ENCODE measurements at places on chromosomes 6 and 20.
A peak's percentile ranks its signal among the peaks of the same experiment; 100 is the strongest.

GRCh38 chr6:107506145-107506544 lies 16.2 kb downstream of the SOBP start:
- DNase-seq = no peak

DNA sequence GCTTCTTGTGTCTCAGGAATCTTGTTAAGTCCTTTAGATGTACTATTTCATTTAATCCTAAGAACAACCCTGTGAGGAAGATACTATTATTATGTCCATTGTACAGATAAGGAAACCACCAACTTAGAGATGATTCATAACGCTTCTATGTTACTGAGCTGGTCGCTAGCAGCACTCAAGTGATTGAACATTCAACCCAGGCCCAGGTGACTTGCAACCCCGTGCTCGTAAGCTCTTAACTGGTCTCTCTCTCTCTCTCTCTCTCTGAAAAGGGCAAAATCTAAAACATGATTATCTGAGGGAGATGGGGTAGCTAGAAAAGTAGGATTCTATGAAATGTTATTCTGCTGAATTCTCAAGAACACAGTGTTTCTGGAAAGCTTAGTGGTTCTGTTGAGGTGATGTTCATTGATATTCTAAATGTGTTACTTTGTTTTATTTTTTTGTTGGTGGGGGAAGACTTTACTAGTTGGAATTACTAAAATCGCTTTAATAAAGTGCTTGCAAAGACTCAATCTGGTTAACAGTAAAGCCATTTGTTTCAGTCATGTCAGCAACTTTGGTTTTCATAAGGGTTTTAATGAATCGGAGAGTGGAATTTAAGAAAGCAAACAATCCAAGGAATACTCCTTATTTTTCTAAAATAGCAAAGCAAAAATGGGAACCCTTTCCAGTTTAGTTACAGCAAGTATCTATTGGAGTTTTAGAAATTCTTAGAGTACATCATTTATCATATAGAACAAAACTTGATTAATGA lies 265.0 kb upstream of the TAB2 start:
- no peak for DNase-seq

- DNase-seq = no peak
Observed at GRCh38 chr6:14397518-14397901, 279.9 kb downstream of the CD83 start.

DNA sequence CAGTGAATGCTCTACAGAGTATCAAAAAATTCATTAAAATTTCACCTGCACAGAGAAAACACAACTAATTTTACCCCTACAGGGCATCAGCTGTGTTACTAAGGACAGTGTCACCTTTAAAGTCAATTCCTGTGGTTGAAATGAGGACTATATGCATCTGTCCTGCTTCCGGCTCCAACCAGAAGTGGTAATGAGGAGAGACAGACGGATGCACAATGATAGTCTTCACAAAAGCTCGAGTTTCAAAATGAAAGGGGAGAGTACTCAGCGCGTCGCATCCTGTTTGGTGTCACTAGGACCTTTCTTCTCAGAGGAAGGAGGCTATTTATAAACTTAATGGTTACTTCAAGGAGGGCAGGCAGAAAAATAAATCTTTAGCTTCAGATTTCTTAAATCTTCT lies 86.5 kb downstream of the LYRM4 start:
- DNase-seq = no peak

GRCh38 chr6:147287869-147288271 lies 83.7 kb downstream of the STXBP5 start:
- no peak for DNase-seq

- no peak for DNase-seq
Observed at GRCh38 chr6:31086788-31087440, 25.5 kb downstream of the C6orf15 start.

- DNase-seq = no peak
Observed at GRCh38 chr6:85756982-85757381, 114.3 kb upstream of the SYNCRIP start.

DNA sequence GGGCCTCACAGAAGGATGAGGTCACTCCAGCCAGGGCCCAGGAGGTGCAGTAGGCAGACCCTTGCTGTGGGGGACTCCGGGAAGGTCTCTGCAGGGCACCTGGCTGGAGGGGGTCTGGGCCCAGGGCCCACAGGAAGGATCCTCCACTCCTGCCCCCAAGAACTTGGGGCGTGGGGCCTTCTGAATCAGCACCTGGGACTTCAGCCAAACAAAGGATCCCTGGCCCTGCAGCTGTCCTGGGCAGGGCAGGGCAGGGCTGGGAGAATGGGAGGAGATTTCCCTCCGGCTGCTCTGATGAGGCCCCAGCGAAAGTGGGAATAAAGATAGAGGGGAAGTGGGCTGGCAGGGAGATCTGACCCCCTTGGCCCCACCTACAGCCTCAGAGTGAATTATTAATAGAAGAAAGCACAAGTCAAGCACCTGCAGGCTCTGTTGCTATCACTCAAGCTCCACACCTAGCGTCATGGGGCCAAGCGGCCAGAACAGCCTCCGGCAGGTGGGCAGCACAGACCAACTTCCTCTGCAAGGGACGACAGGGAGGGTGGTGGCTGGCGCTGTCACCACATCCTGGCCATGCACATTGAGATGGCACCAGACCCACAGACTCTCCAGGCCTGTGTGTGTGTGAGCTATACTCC lies 61.6 kb upstream of the MRPS10 start:
- no peak for DNase-seq

DNA sequence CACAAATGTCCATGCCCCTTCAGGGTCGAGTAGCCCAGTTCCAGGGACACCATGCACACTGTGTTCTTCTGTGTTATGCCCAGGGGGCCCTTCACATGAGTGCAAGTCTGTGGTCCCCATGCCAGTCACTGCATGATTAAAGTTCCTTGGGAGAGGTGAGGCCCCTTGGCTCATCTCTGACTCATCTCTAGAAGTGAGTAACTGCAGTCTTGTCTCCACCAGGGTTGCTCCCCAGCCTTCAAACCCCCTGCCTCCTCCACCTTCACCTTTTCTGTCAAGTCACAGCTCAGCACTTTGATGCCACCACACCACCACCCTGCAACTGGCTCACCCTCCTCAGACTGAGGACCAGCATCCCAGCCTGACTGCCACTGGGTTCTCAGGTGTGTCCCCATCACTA lies 161.7 kb downstream of the UNC5CL start:
- DNase-seq = no peak

DNA sequence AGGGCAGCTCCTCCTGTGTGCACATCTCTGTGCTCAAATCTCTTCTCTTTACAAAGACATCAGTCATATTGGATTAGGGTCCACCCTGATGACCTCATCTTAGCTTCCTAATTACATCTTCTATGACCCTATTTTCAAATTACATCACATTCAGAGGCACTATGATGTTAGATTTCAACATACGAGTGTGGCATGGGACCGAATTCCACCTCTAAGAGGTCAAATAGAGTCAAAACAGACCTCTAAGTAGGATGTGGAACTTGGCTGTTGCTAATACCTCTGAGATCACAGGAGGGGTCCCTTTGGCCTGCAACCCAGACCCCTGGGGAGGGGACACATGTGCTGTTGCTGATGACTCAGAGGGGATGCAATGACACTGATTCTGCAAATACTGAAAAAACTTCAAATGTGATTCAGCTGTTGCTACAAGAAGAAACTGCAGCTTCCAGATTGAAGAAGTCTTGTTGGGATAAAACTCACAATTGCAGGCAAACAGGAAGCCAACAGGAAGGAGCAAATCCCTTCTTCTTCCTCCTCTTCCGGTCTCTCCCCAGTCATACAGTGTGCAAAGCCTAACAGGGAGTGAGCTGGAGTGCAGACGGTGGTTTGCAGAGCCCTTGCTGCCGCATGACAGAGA lies 216.2 kb downstream of the MYLK4 start:
- DNase-seq = no peak

GRCh38 chr6:32819729-32820128 lies 2.9 kb upstream of the HLA-DOB start:
- DNase-seq = no peak

DNA sequence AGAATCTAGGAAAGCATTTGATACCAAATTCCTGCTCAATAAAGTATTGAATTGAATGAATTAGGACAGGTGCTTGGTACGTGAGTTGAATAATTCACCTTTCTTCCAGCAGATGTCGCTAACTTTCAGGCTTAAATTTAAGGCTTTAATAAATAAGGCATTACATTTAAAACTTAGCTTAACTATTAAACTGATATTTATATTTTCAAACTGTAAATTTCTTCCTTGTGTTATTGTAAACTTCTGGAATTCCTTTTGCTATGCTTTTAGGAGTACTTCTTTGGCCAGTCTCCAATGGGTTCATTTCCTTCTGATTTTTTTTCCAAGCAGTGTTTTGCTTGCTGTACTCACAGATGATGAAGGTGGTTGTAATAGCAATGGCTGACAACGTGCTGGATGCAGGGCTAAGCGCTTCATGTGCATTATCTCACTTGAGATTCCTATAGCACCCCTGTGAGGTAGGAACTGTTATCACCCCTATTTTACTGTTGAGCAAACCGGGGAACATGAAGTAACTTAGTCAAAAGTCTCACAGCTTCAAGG lies 71.3 kb upstream of the SLC2A12 start:
- DNase-seq = peak; percentile 27

DNA sequence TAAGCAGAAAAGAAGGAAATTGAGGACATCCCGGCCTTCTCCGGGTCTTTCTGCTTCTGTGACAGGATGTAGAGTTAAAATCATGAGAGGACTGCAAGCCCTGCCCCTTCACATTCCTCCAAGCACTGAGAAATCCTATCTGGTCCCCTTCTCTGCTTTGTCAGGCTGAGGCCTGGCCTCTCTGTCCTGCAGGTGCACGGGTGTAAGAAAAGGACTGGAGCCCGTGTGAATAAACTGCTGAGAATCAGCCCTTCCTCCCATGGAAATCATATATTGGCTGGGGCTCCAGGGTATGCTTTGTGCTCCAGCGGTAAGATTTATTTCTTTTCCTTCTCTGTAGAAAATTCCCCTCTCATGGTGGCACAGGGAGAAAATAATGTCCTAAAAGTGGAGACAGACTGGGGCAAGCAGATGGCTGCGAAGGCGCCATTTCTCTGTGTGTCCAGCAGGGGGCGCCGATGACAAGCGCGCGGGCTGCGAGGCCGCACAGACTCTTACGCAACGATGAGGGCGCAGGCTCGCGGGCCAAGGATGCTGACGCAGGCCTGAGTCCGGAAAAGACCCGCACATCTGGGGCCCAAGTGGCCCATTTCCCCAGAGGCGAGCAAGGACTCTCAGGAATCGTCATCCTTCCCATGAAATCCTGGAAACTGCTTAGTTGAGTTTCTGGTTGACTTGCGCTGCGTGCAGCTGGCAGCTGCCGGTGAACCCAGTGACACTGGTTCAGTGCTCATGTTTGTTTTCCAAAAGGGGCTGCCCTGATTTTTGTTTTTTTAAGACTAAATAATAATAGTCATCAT lies 258.6 kb downstream of the ADGB start:
- peak; percentile 82 for DNase-seq

GRCh38 chr6:134725590-134725989 lies 224.3 kb downstream of the ALDH8A1 start:
- DNase-seq = no peak

GRCh38 chr6:88761237-88762031 lies 202.0 kb downstream of the RNGTT start:
- no peak for DNase-seq

DNA sequence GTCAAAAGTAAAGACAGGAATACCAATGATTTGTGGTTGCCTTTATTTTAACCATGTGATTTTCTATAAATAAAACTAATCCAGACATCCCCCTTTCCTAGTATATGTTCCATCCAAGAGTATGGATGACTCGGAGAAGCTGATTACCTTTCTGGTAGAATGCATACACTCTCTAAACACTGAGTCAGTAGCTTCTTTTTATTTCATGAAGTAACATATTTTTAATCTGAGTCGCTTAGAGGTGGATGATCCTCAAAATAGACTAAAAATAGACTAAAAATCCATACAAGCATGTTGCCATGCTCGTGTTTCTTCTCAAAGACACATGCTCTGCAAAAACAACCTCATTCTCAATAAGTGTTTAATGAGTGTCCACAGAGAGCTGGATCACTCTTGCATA lies 263.7 kb downstream of the COL12A1 start:
- no peak for DNase-seq

DNA sequence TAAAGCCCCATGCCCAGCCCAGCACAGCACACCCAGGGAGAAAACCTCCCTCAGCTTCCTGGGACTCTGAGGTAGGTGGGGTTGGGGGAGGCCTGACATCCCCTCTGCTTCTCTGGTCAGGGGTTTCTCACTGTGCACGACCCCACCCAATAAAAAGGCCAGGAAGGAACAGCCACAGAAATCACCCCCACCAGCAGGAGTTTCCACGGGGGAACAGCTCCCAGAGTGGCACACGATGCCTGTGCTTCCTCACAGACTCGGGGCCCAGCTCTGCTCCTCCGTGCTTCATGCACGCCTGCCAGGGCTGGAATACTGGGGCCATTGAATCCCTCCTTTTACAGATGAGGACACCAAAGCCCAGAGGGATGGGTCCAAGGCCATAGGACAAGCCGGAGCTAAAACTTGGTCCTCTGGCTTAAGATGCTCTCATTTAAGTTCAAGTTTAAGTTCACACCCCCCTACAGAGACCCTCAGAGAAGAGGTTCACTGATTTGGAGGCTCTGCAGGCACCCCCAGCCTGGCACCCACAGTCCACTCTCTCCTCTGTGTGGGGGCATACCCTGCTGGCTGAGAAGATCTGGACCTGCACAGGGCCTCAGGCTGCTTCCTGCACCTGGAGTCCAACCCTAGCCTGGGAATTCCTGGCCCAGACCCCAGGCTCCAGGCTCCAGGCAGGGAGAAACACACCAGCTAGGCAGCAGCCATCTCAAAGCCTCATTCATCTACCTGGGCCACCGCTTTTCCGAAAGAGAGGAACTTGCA lies 14.3 kb downstream of the ACSS1 start:
- DNase-seq = no peak

- no peak for DNase-seq
Observed at GRCh38 chr6:134830940-134831339, 119.0 kb downstream of the ALDH8A1 start.

DNA sequence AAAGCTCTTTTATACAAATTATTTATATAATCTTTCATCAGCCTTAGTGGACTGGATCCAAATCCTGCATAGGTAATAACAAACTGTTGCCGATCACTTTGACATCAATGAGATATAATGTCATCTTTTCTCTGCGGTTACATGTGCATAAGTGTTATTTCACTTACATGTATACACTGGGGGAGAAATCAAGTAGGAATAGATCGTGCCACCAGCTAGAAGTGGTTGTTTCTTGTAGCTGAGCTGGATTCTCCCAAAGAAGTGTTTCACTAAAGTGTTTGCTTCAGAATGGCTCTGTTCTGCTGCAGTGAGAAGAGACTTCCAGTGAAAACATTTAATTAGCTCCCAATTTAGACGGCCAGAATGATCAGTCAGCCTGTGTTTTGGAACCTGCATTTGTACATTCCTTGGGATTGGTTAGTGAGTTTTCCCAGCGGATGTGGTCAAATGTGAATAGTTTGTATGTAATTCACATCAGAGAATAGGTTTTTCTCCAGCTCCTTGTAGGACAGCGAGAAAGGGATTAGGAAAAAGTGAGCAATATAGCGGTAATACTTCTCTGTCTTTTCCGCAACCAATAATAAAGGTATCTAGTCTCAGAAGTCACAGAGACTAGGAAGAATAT lies 163.1 kb upstream of the CCN2 start:
- no peak for DNase-seq

DNA sequence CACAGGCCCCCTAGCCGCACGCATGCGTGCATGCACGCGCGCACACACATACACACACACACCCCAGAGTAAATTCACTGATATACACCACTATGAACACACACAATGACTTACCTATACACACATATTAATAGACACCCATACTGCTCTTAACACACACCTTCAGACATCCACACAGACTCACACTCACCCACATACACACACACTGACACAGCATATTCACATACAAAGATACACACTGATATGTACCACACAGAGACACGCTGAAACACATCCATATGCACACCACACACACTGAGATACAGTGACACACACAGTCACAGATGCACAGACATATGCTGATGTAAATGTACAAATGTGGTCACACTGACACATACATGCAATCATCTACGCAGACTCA lies 5.6 kb downstream of the SGK2 start:
- DNase-seq = no peak

Data from SHP77 (cell line).